ENCODE measurements at places on chromosomes 2 and 18. TPM values are rescaled to one million over a fixed set of nuclear protein-coding genes. Genes with fewer than 3 reads are reported as not detected.

Gene TDRD15
- total RNA-seq, result not detected

Gene ADCYAP1
- 1.3 TPM for total RNA-seq

Gene ATP5MC3
- 180 TPM for total RNA-seq

Gene GCG
- not detected for total RNA-seq

Gene ABHD3
- total RNA-seq, result 7.2 TPM

Gene CLK1
- 222 TPM for total RNA-seq

DNA sequence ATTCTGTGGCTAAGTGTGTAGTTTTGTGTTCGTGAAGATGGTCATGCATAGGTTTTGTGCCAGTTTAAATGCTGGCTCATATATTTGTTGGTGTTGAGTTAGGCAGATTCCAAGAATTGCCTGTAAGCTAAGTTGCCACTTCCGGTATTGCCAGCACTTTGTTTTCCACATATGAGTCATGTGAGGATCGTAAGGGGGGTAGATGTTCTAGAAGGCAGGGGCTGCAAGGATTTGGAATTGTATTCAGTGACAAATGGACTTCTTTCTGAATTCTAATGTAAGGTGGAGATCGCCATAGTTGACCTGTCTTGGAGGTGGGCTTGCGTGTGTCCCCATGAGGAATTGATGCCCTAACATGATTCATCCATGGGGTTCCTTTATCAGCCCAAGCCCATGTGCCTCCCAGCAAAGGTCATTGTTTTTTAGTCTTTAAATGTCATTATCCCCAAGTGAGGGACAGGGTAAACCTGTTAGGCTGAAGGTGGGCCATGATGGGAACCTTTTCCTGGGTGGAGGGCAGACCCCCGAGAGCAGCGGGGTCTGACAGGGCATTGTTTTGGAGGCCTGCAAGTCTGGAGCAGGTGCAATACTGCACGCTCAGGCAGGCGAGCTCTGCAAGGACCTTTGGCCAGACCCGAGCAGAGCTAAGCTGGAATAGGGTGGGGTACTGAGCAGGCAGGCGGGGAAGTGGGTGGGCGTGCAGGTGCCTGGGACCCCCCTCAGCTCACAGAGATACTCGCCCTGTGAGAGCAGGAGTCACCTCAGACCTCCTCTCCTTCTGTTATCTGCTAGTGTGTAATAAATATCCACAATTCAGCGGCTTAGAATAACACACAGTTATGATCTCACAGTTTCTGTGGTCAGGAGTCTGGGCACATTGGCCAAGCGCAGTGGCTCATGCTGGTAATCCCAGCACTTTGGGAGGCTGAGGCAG is 77.4 kb downstream of the LRRFIP1 start:
- peaks cover 11% of the 10 kb centered on the region for H3K36me3 ChIP-seq
- H3K4me1 ChIP-seq, result no peaks in the 10 kb centered on the region
- DNase-seq, result no peak
- H3K27ac ChIP-seq, result peak overlapping the region; percentile 92
- H3K4me3 ChIP-seq, result no peak overlapping the region

DNA sequence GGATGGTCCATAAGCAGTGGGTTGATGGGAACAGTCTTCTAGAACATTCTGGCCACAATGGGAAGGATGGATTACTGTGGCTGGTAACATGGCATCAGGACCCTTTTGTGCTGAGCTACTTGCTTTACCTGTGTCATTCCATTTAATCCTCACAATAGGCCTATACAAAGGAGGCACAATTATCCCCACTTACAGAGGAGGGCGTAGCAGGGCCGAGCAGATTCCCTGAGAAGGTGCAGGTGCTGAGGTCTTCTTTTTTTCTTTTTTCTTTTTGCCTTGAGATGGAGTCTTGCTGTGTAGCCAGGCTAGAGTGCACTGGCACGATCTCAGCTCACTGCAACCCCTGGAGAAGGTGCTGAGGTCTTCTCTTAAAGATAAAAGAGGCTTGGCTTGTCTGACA is 6.7 kb upstream of the LRRC30 start:
- DNase-seq, result no peak
- H3K27ac ChIP-seq, result no peak overlapping the region
- no peaks in the 10 kb centered on the region for H3K4me1 ChIP-seq
- H3K4me3 ChIP-seq, result no peak overlapping the region
- H3K27me3 ChIP-seq, result no peaks in the 10 kb centered on the region

GRCh38 chr2:134284119-134284670 is 30.3 kb downstream of the MGAT5 start:
- DNase-seq, result no peak
- no peaks in the 10 kb centered on the region for H3K36me3 ChIP-seq
- no peak overlapping the region for H3K27ac ChIP-seq
- no peak overlapping the region for H3K4me3 ChIP-seq
- no peaks in the 10 kb centered on the region for H3K4me1 ChIP-seq

DNA sequence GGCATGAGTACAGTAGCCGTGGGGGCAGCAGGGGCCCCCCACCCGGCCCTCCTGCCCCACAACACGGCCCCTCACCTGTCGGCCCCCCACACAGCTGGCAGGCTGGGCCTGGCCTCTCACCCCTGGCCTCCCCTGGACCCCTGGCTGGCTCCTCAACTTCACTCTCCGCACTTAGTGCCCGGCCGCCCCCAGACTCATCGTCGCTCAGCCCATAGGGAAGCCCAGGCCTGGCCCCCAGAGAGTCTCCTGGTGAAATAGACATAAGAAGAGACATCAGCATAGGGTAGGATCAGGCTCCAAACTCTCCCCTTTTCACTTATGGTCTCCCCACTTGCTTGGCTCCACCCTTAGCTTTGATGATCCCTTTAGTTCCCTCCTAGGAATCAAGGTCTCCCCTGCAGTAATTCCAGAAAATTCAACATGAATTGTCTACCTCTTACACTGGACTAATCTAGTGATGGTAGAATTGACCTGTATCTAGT is 1.7 kb downstream of the ZNF513 start:
- H3K4me1 ChIP-seq, result peaks cover 23% of the 10 kb centered on the region
- no peak overlapping the region for H3K4me3 ChIP-seq

DNA sequence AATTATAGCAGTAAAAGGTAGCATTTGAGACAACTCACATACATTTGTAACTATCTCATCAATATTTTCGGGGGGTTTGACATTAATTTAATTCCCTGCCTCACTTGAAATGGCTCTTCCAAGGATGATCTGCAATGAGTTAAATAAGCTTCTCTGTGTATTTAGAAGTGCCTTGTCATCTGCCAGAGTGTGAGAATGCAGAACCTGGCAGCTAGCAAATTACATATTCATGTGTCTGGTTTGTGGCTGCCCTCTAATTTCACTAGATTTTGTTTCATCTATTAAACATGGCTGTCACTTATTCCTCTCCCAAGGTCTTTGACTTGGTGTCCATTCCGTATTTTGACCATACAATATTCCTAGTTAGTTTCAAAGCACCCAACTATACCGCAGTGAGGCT is 158.3 kb upstream of the CAVIN2 start:
- H3K4me3 ChIP-seq, result no peak overlapping the region
- no peaks in the 10 kb centered on the region for H3K36me3 ChIP-seq
- no peaks in the 10 kb centered on the region for H3K27me3 ChIP-seq
- H3K27ac ChIP-seq, result no peak overlapping the region
- no peaks in the 10 kb centered on the region for H3K4me1 ChIP-seq

GRCh38 chr2:237598468-237599208 is 8.1 kb upstream of the RAB17 start:
- no peaks in the 10 kb centered on the region for H3K36me3 ChIP-seq
- no peak overlapping the region for H3K4me3 ChIP-seq
- peak; percentile 36 for DNase-seq
- no peaks in the 10 kb centered on the region for H3K27me3 ChIP-seq
- H3K4me1 ChIP-seq, result peaks cover 38% of the 10 kb centered on the region

GRCh38 chr2:121235542-121235941 is 49.5 kb downstream of the TFCP2L1 start:
- no peak overlapping the region for H3K4me3 ChIP-seq
- H3K27ac ChIP-seq, result no peak overlapping the region
- no peak for DNase-seq

GRCh38 chr2:221618007-221618406 is 45.9 kb upstream of the EPHA4 start:
- no peaks in the 10 kb centered on the region for H3K36me3 ChIP-seq
- DNase-seq, result no peak
- H3K27me3 ChIP-seq, result no peaks in the 10 kb centered on the region
- no peaks in the 10 kb centered on the region for H3K4me1 ChIP-seq

DNA sequence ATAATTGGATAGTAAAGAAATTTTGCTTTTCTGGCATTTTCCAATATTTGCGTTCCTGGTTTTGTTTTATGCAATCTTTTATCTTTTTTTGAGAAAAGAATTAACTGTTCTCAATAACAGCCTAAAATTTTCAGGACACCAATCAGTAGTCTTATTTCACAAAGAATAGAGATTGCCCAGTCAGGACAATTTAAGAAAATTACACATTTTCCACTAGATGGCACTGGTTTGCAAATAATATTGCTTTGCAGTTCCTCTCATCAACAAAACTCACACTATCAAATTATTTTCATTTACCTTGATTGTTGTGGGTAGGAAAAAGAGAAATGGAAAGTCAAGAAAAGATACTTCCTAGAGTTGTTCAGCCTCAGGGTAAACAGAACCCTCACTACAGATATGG is 2.4 kb upstream of the RBM45 start:
- no peak overlapping the region for H3K4me3 ChIP-seq
- peaks cover 16% of the 10 kb centered on the region for H3K4me1 ChIP-seq
- no peaks in the 10 kb centered on the region for H3K27me3 ChIP-seq
- no peak overlapping the region for H3K27ac ChIP-seq
- DNase-seq, result no peak

DNA sequence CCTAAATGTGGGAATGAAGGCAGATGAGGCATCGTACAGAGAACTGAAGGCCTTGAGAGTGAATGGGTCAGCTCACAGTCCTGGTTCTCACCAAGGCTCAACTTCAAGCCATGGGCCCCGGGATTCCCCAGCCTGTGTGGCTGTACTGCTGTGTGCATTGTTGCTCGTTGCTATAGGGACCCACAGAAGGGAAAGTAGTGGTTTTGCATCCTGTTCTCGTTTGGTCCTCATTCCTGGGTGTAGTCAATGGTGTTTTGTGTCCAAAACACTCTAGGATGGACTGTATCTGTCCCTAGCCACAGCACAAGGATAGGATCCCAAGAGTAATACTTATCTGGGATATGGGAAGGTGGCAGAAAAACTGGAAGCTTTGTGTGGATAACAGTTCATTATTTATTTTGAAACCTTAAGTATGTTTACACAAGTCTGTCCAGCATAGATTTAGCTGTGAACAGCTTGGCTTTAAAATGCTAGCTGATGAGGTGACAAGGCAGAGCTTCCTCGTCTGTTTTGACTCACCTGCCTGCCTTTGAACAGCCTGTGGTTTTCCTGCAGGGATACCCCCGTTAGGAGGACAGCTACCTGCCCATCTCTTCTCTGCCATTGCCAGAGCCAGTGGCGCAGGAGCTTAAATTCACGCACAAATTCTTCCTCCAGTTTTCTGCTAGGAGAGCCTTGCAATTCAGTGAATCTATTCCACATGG is 85.0 kb downstream of the WDSUB1 start:
- peaks cover 38% of the 10 kb centered on the region for H3K4me1 ChIP-seq
- peaks cover 7% of the 10 kb centered on the region for H3K36me3 ChIP-seq
- peak overlapping the region; percentile 78 for H3K27ac ChIP-seq
- DNase-seq, result no peak
- no peaks in the 10 kb centered on the region for H3K27me3 ChIP-seq

DNA sequence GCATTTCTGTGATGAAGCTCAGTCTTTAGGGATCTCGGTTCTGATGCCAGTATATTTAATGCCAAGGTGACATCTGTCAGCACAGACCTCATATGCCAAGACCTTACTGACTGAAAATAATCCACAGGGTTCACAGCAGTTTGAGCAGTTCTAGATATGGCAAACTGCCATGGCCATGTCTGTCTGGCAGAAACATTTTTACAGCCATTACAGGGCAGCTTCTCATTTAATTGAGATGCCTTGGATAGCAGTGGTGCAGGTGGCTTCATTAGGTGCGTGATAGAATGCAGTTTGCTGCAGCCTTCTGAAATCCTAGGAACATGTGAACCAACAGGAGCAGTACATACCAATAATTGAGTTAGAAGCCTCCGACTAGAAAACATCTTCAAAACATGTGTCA is 510.6 kb downstream of the XIRP2 start:
- H3K27me3 ChIP-seq, result no peaks in the 10 kb centered on the region
- no peak overlapping the region for H3K4me3 ChIP-seq
- H3K27ac ChIP-seq, result no peak overlapping the region
- no peak for DNase-seq

DNA sequence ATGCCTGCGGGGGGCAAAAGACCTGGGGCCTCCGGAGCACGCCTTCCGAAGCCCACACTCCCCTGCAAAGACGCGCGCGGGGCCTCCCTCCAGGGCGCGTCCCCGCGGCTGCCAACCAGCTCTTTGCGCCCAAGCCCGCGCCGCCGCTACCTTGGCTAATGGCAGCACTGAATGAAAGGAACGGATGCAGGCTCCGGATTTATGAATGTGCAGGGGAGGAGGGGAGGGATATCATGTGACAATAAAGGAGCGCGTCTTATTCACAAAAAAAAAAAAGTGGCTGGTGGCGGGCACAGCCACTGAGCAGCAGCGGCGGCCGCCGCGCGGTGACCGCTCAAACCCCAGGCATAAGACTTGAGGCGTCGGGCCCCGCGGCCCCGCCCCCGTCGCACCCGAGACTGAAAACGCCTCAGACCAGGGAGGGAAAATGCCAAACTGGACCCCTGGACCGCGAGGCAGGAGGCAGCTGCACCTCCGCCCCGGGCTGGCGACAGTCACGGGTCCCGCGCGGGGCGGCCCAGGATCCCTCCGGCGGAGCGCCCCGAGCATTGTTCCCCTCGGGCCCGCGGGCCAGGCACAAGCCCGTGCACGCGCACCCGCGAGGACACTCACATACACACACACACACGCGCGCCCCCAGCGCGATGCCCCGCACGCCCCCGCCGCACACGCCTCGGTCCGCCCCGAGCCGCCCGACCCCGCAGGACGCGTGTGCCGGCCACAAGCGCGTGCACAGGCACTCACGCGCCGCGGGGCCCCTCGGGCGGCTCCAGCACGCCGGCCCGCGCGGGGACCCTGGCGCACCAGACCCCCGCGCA is 1.6 kb downstream of the SPRED2 start:
- peak overlapping the region; percentile 78 for H3K4me3 ChIP-seq
- H3K27me3 ChIP-seq, result no peaks in the 10 kb centered on the region
- DNase-seq, result peak; percentile 81

GRCh38 chr2:186590759-186591505 is 1.1 kb downstream of the ITGAV start:
- H3K4me1 ChIP-seq, result peaks cover 50% of the 10 kb centered on the region
- H3K27me3 ChIP-seq, result no peaks in the 10 kb centered on the region
- DNase-seq, result no peak
- peak overlapping the region; percentile 94 for H3K27ac ChIP-seq

DNA sequence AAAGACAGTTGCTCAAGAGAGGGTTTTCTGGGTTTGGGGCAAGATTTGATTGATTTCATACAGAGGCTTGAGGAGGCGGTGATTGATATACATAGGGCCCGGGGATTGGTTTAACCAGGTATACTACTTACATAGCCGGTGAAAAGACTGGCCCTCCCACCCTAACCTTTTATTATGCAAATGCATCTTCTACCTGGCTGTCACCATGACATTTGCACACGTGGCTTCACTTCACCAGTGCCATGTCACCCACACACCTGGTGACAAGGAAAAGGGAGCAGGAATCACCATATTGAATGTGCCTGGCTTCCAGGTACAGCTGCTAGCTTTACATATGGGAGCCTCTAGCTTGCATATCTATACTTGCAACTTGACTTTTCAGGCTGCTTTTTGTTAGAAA is 9.7 kb downstream of the ERMN start:
- no peak overlapping the region for H3K4me3 ChIP-seq
- H3K27me3 ChIP-seq, result no peaks in the 10 kb centered on the region
- H3K4me1 ChIP-seq, result no peaks in the 10 kb centered on the region
- no peak for DNase-seq
- H3K36me3 ChIP-seq, result no peaks in the 10 kb centered on the region

GRCh38 chr18:74695170-74695569 is 97.5 kb downstream of the ZNF407 start:
- no peak for DNase-seq
- no peak overlapping the region for H3K4me3 ChIP-seq
- H3K4me1 ChIP-seq, result peaks cover 7% of the 10 kb centered on the region
